ENCODE measurements at places on chromosomes 13 and 19. TPM values are rescaled to one million over a fixed set of nuclear protein-coding genes. Genes with fewer than 3 reads are reported as not detected.

ARRDC2 gene
- total RNA-seq, result 3.8 TPM

APOC1 gene
- total RNA-seq, result 1.1 TPM

CD22 gene
- total RNA-seq, result 0.95 TPM

LGALS14 gene
- not detected for total RNA-seq

GIPR gene
- 6.3 TPM for total RNA-seq

WBP4 gene
- 2.6 TPM for total RNA-seq

DCT gene
- 0.25 TPM for total RNA-seq

GAPDHS gene
- not detected for total RNA-seq

TICAM1 gene
- 14.1 TPM for total RNA-seq

VAV1 gene
- 3.8 TPM for total RNA-seq

ALG5 gene
- 41.2 TPM for total RNA-seq

ZIM2 gene
- total RNA-seq, result not detected

DACH1 gene
- 1.1 TPM for total RNA-seq

KLK15 gene
- not detected for total RNA-seq

FAM124A gene
- 0.79 TPM for total RNA-seq

FAM216B gene
- total RNA-seq, result not detected

FUT6 gene
- 3.1 TPM for total RNA-seq

CEACAM21 gene
- 0.09 TPM for total RNA-seq

GAS6 gene
- 68.8 TPM for total RNA-seq

RTBDN gene
- total RNA-seq, result not detected
